ENCODE measurements at places on chromosomes 3 and 15.

- H3K27me3 ChIP-seq = peaks cover 36% of the 10 kb centered on the region
- DNase-seq = peak; percentile 22
- no peak overlapping the region for H3K27ac ChIP-seq
- H3K36me3 ChIP-seq = no peaks in the 10 kb centered on the region
Observed at GRCh38 chr3:46466871-46467403, 2.2 kb upstream of the LTF start.

- DNase-seq = no peak
- H3K36me3 ChIP-seq = no peaks in the 10 kb centered on the region
- no peak overlapping the region for H3K27ac ChIP-seq
- peaks cover 36% of the 10 kb centered on the region for H3K27me3 ChIP-seq
- peaks cover 19% of the 10 kb centered on the region for H3K4me1 ChIP-seq
- no peak overlapping the region for H3K4me3 ChIP-seq
Observed at GRCh38 chr3:194732617-194733016, 46.9 kb downstream of the FAM43A start.

GRCh38 chr15:48331796-48332641, 790 bp downstream of the DUT start:
- H3K36me3 ChIP-seq = peaks cover 13% of the 10 kb centered on the region
- no peaks in the 10 kb centered on the region for H3K27me3 ChIP-seq
- H3K4me1 ChIP-seq = peaks cover 19% of the 10 kb centered on the region
- H3K27ac ChIP-seq = peak overlapping the region; percentile 70
- H3K4me3 ChIP-seq = peak overlapping the region; percentile 99

DNA sequence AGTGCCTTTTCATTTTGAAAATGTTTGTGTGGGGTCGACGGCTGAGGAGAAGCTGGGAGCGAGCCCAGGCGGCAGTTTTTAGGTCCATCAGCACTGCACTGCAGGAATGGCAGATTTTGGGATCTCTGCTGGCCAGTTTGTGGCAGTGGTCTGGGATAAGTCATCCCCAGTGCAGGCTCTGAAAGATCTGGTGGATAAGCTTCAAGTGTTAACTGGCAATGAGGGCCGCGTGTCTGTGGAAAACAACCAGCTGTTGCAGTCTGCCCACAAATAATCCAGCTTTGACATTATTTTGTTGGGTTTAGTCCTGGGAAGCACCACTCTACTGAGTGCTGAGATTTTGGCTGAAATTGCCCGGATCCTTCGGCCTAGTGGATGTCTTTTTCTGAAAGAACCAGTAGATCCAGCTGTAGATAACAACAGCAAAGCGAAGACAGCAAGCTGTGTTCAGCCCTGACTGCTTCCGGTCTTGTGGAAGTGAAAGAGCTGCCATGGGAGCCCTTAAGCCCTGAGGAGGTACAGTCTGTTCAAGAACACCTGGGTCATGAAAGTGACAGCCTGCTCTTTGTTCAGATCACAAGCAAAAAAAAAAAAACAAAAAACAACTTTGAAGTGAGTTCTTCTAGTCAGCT, 13.1 kb upstream of the ANP32A start:
- H3K4me1 ChIP-seq = no peaks in the 10 kb centered on the region
- H3K4me3 ChIP-seq = no peak overlapping the region
- no peaks in the 10 kb centered on the region for H3K27me3 ChIP-seq
- H3K27ac ChIP-seq = no peak overlapping the region

DNA sequence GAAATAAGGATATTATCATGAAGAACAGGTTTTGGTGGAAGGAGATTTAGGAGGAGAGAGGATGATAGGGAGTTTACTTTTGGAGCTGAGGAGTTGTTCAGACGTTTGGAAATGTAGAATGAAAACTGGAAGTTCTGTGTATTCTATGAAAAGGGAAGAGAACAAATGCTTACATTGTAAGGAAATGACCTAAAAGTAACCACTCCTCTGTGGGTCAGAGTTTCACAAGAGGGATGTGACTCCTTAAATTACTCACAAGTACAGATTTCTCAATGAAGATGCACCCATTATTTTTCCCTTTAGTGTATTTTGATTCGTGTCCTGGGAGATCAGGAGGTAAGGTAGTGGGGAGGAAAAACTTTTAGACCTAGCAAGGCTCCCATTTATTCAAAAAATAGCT, 4.0 kb downstream of the RNF13 start:
- DNase-seq = no peak
- H3K4me1 ChIP-seq = peaks cover 35% of the 10 kb centered on the region
- no peak overlapping the region for H3K4me3 ChIP-seq
- H3K36me3 ChIP-seq = peaks cover 15% of the 10 kb centered on the region
- no peak overlapping the region for H3K27ac ChIP-seq

- H3K4me1 ChIP-seq = peaks cover 31% of the 10 kb centered on the region
- peak overlapping the region; percentile 39 for H3K27ac ChIP-seq
- no peak overlapping the region for H3K4me3 ChIP-seq
- no peaks in the 10 kb centered on the region for H3K36me3 ChIP-seq
Observed at GRCh38 chr15:90159213-90159612, 41.9 kb upstream of the SEMA4B start.

DNA sequence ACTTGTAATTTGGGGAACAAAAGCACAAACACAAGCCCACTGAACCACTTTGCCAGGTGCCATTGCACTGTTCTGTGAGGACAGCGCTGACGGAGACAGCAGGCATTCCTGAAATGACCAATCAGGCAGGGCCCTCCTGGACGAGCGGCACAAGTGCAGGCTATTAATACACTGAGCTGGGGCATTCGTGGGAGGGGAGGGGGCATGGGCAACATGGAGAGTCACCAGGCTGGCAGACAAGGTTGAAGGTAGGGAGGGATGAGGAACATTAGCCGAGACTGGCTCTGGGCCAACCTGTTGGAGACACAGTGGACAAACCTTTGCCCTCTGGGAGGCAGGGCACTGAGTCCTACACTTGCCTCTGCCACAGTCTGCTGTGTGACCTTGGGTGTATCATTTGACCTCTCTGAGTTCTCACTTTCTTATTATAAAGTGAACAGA, 45.6 kb downstream of the NOX5 start:
- peaks cover 23% of the 10 kb centered on the region for H3K27me3 ChIP-seq
- no peaks in the 10 kb centered on the region for H3K36me3 ChIP-seq
- H3K4me1 ChIP-seq = peaks cover 34% of the 10 kb centered on the region
- no peak overlapping the region for H3K4me3 ChIP-seq

DNA sequence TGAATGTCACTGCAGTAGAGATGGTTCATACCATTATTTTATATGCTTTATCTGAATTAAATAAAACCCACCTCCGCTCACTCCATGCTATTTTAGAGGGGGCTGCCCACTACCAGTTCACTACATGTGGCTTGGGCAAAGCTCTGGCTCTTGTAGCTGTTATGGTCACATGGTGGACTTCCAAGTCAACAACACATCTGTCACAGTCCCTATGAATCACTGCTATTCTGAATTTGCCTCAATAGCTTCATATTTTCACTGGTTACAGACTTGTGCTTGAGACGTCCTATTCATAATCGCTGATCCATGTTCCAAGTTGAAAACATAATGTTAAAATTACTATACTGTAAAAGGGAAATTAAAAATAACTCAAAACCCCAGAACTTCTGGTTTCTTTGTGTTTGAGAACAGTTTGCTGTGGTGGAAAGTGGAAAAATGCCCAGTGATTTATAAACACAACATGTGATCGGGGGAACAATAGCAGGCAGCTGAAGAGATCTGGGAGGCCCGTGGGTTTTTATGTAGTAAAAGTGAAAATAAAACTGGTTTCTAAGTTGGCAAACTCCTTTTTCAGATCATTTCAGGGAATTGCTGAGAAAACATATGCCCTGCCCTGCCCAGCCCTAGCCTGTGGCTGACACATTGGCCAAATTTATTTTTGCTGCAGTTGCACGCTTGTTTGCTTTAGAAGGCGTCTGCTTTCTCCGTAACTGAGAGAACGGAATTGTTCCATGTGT, 128.8 kb upstream of the PRR23C start:
- H3K36me3 ChIP-seq = no peaks in the 10 kb centered on the region
- H3K4me3 ChIP-seq = no peak overlapping the region
- peaks cover 24% of the 10 kb centered on the region for H3K27me3 ChIP-seq
- DNase-seq = no peak
- H3K4me1 ChIP-seq = peaks cover 4% of the 10 kb centered on the region
- H3K27ac ChIP-seq = peak overlapping the region; percentile 66

DNA sequence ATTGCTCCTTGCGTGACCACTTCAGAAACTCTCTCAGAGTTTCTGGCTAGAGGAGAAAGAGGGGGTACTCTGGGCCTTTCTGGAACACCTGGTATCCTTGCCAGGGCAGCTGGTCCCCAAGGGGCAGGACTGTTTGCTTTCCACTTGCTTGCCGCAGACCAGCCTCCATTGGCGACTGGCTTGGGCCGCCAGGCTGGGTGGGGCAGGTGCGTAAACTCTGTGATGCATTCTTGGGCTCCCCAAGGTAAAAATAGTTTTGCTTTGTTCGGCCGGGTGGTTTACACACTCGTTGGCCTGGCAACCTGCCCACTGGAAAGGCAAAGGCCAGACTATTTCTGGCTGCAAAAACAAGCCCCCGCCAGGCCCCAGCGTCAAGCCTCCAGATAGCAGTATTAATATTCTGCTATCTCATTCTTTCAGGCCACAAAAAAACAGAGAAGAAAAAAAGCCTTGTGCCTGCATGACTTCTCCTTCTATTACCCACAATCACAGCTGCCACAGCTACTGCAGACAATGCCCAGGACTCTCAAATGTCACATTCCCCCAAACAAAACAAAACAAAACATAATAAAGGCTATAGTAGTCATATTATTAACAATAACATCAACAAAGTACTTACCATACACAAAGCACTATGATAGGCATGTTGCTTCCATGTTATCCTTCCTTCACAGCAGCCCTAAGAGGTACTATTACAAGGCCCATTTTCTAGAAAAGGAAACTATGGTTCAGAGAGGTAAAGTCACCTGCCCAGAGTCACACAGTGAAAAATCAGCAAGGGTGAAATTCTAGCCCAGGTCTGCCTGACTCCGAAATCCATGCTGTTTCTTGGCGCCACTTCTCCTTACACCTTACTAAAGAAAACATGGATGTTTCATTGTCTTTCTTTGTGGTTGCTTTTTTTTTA, 14.0 kb upstream of the SSUH2 start:
- peak overlapping the region; percentile 57 for H3K27ac ChIP-seq
- no peak for DNase-seq
- peak overlapping the region; percentile 7 for H3K4me3 ChIP-seq
- H3K36me3 ChIP-seq = peaks cover 7% of the 10 kb centered on the region
- H3K27me3 ChIP-seq = peaks cover 14% of the 10 kb centered on the region

DNA sequence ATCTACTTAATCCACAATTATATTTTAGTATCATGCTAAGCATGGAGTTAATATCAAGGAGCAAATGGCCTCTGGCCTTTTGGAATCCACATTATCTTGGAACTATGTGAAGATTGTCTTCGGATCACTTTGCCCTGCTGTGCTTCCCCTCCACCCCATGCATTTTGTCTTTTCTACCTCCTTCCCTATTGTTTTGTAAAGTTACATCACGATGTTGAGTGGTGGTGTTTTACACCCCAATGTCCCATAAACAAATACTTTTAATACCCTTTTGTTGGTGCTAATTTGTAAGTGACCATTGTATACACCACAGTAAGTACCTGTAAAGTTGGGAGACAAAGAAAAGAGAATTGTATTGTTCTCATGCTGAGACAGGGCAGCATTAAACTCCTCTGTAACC, 258.4 kb upstream of the ZNF717 start:
- H3K27ac ChIP-seq = no peak overlapping the region
- peaks cover 6% of the 10 kb centered on the region for H3K4me1 ChIP-seq
- H3K36me3 ChIP-seq = no peaks in the 10 kb centered on the region
- no peak for DNase-seq
- H3K27me3 ChIP-seq = peaks cover 3% of the 10 kb centered on the region

- peaks cover 6% of the 10 kb centered on the region for H3K4me1 ChIP-seq
- no peak for DNase-seq
- no peaks in the 10 kb centered on the region for H3K27me3 ChIP-seq
- no peak overlapping the region for H3K4me3 ChIP-seq
Observed at GRCh38 chr3:106510206-106510605, 641.4 kb upstream of the CBLB start.

DNA sequence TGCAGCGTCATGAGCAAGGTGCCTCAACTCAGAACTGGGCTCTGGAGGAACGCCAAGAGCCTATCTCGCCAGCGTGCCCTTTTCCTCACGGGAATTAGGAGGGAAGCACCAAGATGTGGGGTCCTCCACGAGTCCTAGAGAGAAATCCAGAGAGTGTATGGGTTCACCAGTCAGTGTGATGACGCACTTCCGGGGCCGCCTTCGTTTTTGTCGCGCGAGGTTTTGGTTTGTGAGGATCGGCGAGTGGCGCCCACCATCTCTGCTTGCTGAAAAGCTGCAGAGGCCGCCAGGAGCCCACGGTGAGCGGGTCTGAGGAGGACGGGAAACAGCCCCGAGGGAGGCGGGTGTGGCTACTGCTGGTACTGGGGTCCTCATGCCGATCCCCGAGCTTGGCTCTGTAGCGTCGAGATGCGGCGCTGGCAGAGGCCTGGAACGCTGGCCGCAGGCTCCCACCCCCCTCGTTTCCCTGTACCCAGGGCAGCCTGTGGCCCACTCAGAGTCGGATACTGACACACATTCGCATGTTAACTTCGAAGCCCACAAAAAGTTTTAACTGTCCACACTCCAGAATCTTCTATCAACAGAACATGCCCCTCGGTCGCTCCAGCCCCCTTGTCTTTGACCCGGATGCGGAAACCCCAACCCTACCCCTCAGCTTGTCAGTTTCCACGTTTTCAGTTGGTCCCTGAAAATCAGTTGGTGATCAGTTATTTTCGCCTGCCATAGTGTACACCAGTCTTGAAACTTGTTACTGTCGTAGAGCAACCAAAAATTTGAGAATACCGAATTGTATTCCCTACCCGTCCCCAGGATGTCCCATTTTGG, 30.4 kb downstream of the ZNF662 start:
- H3K4me1 ChIP-seq = no peaks in the 10 kb centered on the region
- H3K27ac ChIP-seq = no peak overlapping the region
- no peak overlapping the region for H3K4me3 ChIP-seq
- no peaks in the 10 kb centered on the region for H3K27me3 ChIP-seq
- no peak for DNase-seq
- no peaks in the 10 kb centered on the region for H3K36me3 ChIP-seq

DNA sequence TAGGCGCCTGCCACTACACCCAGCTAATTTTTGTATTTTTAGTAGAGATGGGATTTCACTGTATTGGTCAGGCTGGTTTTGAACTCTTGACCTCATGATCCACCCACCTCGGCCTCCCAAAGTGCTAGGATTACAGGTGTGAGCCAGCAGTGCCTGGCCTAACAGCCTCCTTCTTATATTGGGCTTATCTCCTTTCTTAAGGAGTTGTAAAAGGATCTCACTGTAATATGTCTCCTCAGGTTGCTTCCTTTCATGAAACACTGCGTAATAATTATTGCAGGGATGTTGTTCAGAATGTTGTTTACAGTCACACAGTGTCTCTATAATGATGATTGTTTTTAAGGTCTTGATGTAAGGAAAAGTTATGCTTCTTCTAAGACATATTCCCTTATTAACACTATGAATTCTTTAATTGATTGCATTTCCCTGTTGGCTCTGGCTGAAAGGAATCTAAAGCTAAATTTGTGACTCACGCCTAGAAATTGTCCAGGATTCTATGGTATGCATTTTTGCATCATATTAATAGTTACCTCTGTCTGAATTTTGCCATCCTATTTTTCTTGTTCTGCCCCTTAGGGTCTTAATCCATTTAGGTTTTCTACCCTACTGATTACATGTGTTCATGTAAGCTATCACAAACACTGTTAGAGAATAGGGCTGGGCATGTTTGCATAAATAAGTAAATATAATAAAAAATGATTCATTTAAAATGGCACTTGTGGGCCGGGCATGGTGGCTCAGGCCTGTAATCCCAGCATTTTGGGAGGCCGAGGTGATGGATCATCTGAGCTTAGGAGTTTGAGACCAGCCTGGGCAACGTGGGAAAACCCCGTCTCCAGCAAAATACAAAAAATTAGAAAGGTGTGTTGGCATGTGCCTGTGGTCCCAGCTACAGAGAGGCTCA, 24.5 kb upstream of the RNF111 start:
- no peaks in the 10 kb centered on the region for H3K27me3 ChIP-seq
- no peaks in the 10 kb centered on the region for H3K4me1 ChIP-seq
- no peak overlapping the region for H3K27ac ChIP-seq
- DNase-seq = no peak
- H3K4me3 ChIP-seq = no peak overlapping the region
